Activated naive CD4-positive, alpha-beta T cell treated with anti-CD3 and anti-CD28 coated beads, Interleukin-2, amount 50 U/mL, for 72 hours (primary cell): ENCODE measurements at places on chromosomes 2 and 18. TPM values are rescaled to one million over a fixed set of nuclear protein-coding genes. Genes with fewer than 3 reads are reported as not detected.

The C2orf92 gene
- 17.5 TPM for total RNA-seq

The CD302 gene
- total RNA-seq, result 0.19 TPM

The C2orf49 gene
- 24.1 TPM for total RNA-seq

The CAVIN2 gene
- total RNA-seq, result not detected

The ZC3H15 gene
- 82.3 TPM for total RNA-seq

The MARCO gene
- not detected for total RNA-seq

The CASP10 gene
- total RNA-seq, result 25.1 TPM

The C1QL2 gene
- total RNA-seq, result not detected

The GNLY gene
- 24.0 TPM for total RNA-seq

The ASB18 gene
- not detected for total RNA-seq

The SPIRE1 gene
- 2.3 TPM for total RNA-seq

The TTN gene
- total RNA-seq, result 9.2 TPM

The TIA1 gene
- total RNA-seq, result 116 TPM

The CTAGE1 gene
- total RNA-seq, result not detected

The FNDC4 gene
- total RNA-seq, result not detected

The C2orf78 gene
- total RNA-seq, result not detected

The WDCP gene
- total RNA-seq, result 24.5 TPM

The ZNF236 gene
- 17.7 TPM for total RNA-seq

The PLGLB2 gene
- total RNA-seq, result not detected

The ABCB11 gene
- total RNA-seq, result not detected

The ALPG gene
- not detected for total RNA-seq

The MARCHF4 gene
- total RNA-seq, result not detected

The COL3A1 gene
- not detected for total RNA-seq

The ARHGEF4 gene
- total RNA-seq, result 0.80 TPM

The ZNF521 gene
- total RNA-seq, result not detected

The SP5 gene
- 0.19 TPM for total RNA-seq

The NT5DC4 gene
- not detected for total RNA-seq

The ADD2 gene
- total RNA-seq, result 76.0 TPM

The DSG3 gene
- not detected for total RNA-seq

The APCDD1 gene
- total RNA-seq, result not detected

The PLGLB1 gene
- 2.3 TPM for total RNA-seq

The CD8B2 gene
- 0.76 TPM for total RNA-seq

The RAB6D gene
- not detected for total RNA-seq

The UGT1A8 gene
- total RNA-seq, result not detected

The RNMT gene
- total RNA-seq, result 65.3 TPM

The DYSF gene
- 0.30 TPM for total RNA-seq

The EVX2 gene
- not detected for total RNA-seq

The CYRIA gene
- total RNA-seq, result 2.7 TPM

The GALR1 gene
- not detected for total RNA-seq

The CRYGC gene
- total RNA-seq, result not detected

The HOXD10 gene
- total RNA-seq, result not detected

The SMYD1 gene
- total RNA-seq, result not detected

The HOXD3 gene
- total RNA-seq, result not detected

The RAD51AP2 gene
- not detected for total RNA-seq
